ENCODE measurements at places on chromosomes 13 and 19.

- no peak for DNase-seq
Measured at GRCh38 chr19:10203686-10204085, 8.9 kb upstream of the DNMT1 start.

DNA sequence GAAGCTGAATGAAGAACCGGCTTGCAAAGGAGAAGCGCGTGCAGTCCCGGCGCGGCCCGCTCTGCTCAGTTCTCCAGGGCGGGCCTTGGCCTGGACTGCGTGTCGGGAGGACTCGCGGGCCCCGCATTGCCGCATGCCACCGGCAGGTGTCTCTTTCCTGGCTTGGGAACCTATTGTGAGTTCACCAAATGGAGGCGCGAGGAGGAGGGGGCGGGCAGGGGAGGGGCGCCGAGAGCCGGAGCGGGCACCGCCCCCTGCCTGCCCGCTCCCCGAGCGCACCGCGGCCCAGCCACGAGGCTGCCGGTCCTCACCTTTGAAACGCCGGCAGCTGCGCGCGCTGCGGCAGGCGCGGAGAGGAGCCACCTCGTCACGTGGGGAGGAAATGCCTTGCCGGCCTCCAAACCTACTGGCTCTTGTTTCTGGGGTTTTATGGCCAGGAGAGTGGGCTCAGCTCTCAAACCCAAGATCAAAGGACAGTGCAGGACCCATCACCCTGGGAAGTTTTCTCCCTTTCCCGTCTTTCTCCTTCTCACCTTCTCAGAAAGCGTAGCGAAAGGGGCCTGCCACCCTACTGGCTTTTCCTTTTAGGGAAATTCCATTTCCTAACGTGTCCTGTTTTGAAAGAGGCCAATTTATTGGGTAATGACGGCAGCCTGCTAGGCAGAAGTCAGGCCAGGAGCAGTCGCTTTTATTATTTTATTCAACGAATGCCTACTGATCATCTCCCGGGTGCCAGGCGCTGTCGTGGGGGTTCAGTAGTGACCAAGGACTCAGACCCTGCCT, 13.8 kb upstream of the UBE2L5 start:
- DNase-seq, result peak; percentile 84

DNA sequence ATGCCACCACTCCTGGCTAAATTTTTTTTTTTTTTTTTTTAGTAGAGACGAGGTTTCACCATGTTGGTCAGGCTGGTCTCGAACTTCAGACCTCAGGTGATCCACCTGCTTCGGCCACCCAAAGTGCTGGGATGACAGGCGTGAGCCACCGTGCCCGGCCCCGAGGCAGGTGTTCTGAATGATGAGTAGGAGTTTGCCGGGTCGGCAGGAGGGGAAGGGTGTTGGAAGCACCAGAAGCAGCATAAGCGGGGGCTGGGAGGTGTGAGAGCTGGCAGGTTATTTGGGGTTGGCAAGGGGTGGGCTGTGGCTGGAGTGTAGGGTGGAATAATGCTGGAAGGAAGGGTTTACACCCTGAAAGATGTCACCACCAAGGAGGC, 1.8 kb downstream of the SPPL2B start:
- DNase-seq, result no peak

- peak; percentile 82 for DNase-seq
Measured at GRCh38 chr19:31312009-31312676, 37.1 kb downstream of the TSHZ3 start.

- DNase-seq, result no peak
Measured at GRCh38 chr19:17974551-17974950, 7.6 kb downstream of the KCNN1 start.

DNA sequence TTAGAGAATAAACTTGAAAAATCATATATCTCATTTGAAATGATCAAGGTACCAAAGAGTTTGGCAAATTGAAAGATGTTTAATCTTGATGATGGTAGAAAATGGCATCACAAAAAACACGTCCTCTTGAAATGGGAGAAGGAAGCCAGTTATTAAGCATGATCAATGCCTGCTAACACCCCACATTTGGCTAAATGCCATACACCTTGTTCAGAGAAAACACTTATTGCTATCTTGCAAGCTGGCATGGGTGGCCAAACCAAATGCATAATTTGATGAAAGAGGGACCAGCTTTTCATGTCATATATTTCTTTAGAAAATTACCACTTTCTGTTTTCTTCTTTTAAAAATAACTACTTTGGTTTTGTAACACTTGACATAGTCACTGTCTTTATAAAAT, 141.3 kb downstream of the ZAR1L start:
- DNase-seq, result no peak

- DNase-seq, result no peak
Measured at GRCh38 chr19:28943651-28944050, 269.3 kb downstream of the UQCRFS1 start.

DNA sequence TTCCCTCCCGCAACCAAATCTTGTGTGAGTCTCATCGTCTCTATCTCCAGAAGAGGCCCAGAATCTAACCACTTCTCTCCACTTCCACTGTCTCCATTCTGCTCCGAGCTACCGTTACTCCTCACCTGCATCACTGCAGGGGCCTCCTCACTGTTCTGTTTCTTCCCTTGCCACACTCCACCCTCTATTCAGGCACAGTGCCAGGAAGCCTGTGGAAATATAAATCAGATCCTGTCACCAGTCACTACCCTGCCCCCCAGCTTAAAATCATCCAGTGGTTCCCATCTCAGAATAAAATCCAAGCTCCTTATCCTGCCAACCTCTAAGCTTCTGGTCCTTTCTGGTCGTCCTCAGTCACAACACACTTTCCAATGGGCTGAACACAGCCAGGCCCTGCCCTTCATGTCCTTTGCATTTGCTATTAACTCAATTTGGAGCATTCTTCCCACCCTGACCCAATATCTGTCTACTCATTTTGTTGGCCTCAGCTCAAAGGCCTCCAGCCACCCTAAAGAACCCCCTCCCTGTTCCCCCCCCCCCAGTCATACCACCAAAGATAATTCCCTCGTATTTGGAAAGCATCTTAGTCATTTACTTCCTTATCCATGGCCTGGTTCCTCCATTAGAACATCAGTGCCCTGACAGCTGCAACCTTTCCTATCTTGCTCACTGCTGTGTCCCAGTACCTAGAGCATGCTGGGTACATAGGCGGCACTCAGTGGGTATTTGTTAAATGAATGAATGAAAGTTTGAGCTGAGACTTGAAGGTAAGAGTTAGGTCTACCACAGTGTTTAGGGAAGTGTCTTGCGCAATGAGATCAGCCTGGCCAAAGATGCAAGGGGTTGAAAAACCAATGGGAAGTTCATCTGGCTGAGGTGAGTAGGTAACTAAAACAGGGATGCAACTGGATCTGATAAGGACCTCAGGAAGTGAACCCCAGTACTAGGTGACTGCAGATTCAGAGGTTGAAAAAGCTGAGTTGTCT, 24.4 kb downstream of the ZNF175 start:
- DNase-seq, result no peak

GRCh38 chr13:109545931-109546330, 240.5 kb downstream of the IRS2 start:
- no peak for DNase-seq

DNA sequence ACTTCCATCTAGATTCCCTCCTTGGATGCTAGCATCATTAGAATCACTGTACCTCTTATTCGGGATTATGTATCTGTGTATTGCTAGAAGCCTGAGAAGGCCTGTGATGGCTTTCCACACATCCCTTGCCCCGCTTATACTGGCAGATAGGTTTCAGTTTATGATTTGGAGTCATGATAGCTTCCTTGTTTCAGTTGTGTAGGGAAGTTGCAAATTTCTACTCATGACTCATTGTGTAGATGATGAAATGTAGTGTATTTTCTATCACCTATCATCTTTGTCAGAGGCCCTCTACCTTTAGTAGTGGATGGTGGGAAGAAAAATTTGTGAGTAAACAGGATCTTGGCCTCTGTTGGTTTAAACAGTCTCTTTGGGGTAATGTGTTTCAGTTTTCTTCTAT, 165.2 kb downstream of the GGACT start:
- peak; percentile 11 for DNase-seq

GRCh38 chr13:33262594-33262993, 23.0 kb downstream of the STARD13 start:
- DNase-seq, result no peak

DNA sequence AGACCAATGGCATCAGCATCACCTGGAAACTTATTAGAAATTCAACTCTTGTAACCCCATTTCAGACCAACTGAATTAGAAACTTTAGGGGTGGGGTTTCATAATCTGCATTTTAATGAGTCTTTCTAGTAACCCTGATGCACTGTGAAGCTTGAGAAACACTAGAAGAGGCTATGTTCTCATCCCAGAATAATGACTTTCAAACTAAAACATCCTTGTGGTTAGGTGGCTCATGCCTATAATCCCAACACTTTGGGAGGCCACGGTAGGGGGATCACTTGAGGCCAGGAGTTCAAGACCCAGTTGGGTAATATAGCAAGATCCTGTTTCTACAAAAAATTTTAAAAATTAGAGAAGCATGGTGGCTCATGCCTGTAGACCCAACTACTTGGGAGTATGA, 402.4 kb downstream of the DLEU7 start:
- DNase-seq, result no peak

- DNase-seq, result no peak
Measured at GRCh38 chr19:32717496-32717895, 2.1 kb upstream of the TDRD12 start.

- peak; percentile 24 for DNase-seq
Measured at GRCh38 chr13:112443191-112443994, 67.2 kb downstream of the SPACA7 start.

DNA sequence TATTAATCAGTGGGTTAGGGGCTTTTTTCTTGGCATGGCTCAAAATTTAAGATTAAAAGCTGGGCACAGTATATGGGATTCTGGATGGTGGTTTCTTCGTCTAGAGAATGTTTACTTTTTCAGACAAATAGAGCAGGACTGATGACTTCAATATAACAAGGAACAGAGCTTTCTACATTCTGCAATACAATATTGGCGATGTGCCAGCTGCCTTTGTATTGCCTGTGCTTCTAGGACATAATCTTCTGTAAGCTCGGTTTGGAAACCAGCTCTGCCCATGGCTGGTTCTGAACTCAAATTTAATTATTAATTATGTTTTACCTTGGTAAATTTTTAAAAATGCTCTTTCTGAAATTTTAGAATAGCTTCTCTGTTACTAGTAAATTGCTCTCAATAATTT, 139.1 kb upstream of the TRPC4 start:
- DNase-seq, result peak; percentile 50

- DNase-seq, result peak; percentile 91
Measured at GRCh38 chr13:59531571-59532091, 632.1 kb downstream of the DIAPH3 start.

GRCh38 chr19:8899356-8899755, 67.2 kb downstream of the MBD3L1 start:
- DNase-seq, result no peak

GRCh38 chr19:29942404-29943261, 594 bp downstream of the URI1 start:
- peak; percentile 71 for DNase-seq

- DNase-seq, result no peak
Measured at GRCh38 chr19:7385062-7385461, 36.3 kb downstream of the ARHGEF18 start.

DNA sequence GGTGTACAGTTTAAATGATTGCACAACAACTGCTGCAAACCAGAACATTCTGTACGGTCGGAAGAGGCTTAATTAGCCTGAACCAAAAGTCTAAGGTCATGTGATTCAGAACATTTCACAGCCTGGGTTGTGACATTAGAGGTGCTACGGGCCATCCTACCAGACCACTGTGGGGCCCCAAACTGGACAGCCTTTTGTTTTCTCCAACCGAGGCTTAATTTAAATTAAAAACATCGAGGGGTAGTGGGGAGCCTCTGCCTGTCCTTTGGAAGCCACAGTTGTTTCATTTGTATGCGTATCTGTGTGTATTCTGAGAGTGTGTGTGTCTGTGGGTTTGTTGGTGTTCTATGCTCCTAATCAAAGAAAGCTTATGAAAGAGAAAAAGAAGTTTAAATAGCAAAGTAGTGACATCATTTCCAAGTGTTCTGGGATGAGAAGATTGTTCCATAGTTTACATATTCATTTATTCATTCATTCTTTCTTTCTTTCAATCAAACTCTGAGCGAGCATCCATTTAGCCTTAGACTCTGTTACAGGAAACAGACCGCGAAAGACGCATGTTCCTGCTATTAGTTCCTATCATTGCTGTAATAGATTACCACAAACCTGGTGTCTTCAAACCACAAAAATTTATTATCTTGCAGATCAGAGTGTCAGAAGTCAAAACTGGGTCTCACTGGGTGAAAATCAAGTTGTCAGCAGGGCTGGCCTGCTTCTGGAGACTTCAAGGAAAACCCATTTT, 444.8 kb downstream of the FOXO1 start:
- peak; percentile 17 for DNase-seq
